Astrocyte (in vitro differentiated cells and primary cell): ENCODE measurements at places on chromosomes 3 and 15.

DNA sequence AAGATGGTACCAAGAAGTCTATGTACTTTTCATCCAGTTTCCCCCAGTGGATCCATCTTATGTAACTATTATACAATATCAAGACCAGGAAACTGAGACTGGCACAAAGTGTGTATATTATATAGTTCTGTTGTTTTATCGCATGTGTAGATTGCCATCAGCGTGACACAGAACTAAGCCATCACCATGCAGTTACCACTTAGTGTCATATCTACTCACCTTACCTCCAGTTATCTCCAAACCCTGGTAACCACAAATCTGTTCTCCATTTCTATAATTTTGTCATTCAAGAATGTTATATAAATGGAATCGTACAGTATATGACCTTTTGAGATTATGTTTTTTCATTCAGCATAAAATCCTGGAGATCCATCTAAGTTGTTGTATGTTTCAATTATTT is 23.1 kb downstream of the IFT122 start:
- DNase-seq, result no peak

- DNase-seq, result peak; percentile 10
These were observed 51.9 kb downstream of the STRIT1 start for GRCh38 chr3:155241579-155241978.

DNA sequence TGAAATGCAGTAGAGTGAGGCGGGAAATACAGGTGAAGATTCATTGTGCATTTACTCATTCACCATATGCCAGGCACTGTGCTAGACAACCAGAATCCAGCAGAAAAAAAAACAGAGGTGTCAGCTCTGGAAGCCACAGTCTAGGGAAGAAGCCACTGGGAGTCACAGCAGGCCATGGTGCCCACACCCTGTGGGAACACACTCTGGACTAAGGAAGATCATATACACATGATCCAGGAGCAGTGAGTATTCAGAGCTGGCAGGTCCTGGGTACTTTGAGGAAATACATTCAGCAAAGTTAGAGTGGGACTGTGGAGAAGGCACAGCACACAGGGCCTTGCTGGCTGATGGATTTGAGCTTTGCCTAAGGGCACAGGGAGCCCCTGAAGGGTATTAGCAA is 14.8 kb downstream of the FAM240A start:
- no peak for DNase-seq

GRCh38 chr15:51093839-51094605 is 684 bp downstream of the TNFAIP8L3 start:
- DNase-seq, result no peak

- DNase-seq, result peak; percentile 96
These were observed 4.7 kb upstream of the DCBLD2 start for GRCh38 chr3:98906230-98906629.

DNA sequence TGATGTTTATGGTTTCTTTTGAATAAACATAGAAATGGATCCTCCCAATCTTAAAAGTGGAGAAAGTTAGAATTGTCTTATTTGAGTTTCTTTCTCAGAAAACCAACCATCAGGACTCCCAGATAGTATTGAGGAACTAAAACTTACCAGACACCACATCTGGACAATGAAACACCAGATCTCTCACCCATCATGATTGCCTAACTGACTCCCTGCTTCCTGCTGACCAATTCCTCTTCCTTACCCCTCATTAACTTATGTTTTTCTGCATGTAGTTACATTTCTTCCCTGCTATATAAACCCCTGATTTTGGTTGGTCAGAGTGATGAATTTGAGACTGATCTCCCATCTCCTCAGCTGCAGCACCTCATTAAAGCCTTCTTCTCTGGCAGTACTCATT is 242.0 kb upstream of the SETMAR start:
- no peak for DNase-seq

- no peak for DNase-seq
These were observed 1.2 kb upstream of the ADAMTSL3 start for GRCh38 chr15:83652626-83653204.

GRCh38 chr15:60272623-60273022 is 125.2 kb downstream of the ANXA2 start:
- no peak for DNase-seq

GRCh38 chr3:141998669-141999290 is 122.3 kb downstream of the ATP1B3 start:
- no peak for DNase-seq
